ENCODE measurements at places on chromosomes 5 and 9.

- H3K27ac ChIP-seq: peak overlapping the region; percentile 21
- peaks cover 11% of the 10 kb centered on the region for H3K27me3 ChIP-seq
- peaks cover 8% of the 10 kb centered on the region for H3K4me1 ChIP-seq
- H3K4me3 ChIP-seq: no peak overlapping the region
Observed at GRCh38 chr5:74478328-74478727, 162.2 kb downstream of the ENC1 start.

GRCh38 chr5:102760815-102761214 lies 5.7 kb downstream of the PAM start:
- H3K4me1 ChIP-seq: peaks cover 13% of the 10 kb centered on the region
- H3K4me3 ChIP-seq: no peak overlapping the region
- no peaks in the 10 kb centered on the region for H3K36me3 ChIP-seq
- DNase-seq: no peak

DNA sequence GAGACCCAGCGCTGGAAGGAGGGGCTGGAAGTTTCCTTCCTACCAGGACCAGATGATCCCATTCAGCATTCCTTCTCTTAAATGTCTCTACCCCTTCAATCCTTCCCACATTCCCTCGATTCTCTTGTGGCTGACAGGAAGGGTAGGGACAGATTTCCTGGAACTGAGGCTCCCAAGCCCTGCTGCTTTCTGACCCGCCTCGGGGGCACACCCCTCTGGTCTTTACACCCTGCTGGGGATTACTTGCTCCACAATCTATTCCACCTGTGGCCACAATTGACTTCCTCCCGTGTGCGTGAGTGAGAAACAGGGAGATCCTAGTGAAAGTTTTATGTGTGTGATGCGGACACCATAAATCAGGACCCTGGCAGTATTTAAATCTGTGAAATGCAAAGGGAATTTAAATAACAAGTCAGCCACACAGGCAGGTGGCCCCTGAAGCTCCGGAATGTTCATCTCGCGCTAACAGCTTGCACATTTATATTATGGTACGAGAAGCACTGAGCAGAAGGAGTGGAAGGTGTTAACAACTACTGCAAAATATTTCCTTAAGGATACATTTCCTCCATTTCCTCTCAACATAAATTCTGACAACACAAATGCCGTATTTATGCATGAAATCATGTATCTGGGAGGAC lies 237.5 kb downstream of the SLIT3 start:
- H3K4me1 ChIP-seq: no peaks in the 10 kb centered on the region
- DNase-seq: no peak
- peaks cover 4% of the 10 kb centered on the region for H3K27me3 ChIP-seq
- H3K36me3 ChIP-seq: no peaks in the 10 kb centered on the region
- H3K27ac ChIP-seq: no peak overlapping the region
- no peak overlapping the region for H3K4me3 ChIP-seq

DNA sequence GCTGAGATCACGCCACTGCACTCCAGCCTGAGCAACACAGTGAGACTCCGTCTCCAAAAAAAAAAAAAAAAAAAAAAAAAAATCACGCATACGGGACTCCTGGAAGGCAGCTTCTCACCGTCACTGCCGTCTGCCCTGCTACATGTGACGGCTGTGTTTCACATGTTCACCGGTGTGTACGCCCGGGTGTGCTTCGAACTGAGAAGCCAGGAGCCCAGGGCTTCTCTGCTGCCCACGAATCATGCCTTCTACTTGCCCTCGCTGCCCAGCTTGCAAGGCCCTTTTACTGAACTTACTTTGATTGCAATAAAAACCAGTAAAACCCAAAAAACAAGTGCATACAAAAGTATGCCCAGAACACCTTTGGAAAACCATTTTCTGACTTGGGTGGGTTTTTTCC lies 5.8 kb upstream of the NKD2 start:
- H3K27ac ChIP-seq: no peak overlapping the region
- H3K4me3 ChIP-seq: no peak overlapping the region
- no peak for DNase-seq
- H3K4me1 ChIP-seq: peaks cover 9% of the 10 kb centered on the region
- H3K36me3 ChIP-seq: no peaks in the 10 kb centered on the region

- H3K36me3 ChIP-seq: peaks cover 54% of the 10 kb centered on the region
- H3K27me3 ChIP-seq: no peaks in the 10 kb centered on the region
- no peaks in the 10 kb centered on the region for H3K4me1 ChIP-seq
- DNase-seq: no peak
- H3K4me3 ChIP-seq: no peak overlapping the region
Observed at GRCh38 chr5:43659075-43659474, 56.1 kb downstream of the NNT start.

- peaks cover 48% of the 10 kb centered on the region for H3K4me1 ChIP-seq
- H3K27ac ChIP-seq: no peak overlapping the region
- H3K27me3 ChIP-seq: no peaks in the 10 kb centered on the region
- DNase-seq: no peak
- H3K4me3 ChIP-seq: no peak overlapping the region
- H3K36me3 ChIP-seq: peaks cover 6% of the 10 kb centered on the region
Observed at GRCh38 chr5:95958310-95959014, 3.2 kb downstream of the ELL2 start.

- H3K36me3 ChIP-seq: no peaks in the 10 kb centered on the region
- no peak overlapping the region for H3K4me3 ChIP-seq
- H3K27ac ChIP-seq: no peak overlapping the region
- DNase-seq: no peak
Observed at GRCh38 chr9:121720311-121721057, 69.0 kb downstream of the DAB2IP start.

DNA sequence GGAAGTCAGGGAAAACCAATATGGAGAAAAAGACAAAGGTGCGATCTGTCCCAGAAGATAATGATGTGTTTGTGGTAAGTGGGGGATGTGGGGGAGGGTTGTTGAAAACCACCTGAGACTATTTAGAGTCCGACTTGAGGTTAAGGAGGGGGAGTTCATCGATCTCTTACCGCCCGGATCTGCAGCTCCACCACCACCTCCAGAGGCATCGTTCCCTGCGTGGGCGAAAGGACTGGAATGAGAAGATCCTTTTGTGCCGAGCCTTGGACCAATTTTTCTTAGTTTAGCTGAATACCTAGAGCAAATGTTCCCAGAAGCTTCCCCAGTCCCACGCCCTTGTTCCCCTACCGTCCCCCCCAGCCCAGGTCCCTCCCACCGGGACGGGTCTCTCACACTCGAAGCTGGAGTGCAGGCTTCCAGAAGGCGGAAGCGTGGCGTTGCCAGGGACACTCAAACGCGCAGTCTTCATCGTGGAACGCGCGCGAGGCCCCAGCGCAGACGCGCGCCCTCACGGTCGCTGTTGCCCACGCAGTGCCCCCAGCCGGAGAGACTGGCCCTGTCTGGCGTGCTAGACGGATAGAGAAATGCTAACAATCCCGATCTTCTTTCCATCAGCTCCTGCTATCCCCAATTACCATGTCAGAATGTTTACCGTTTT lies at the start of gene SPATA6L:
Gene SPATA6L, minus strand, starts transcription at position 439 of the 658 bp plus-strand sequence. Its CDS starts 230 bp downstream, at position 209.
- H3K4me3 ChIP-seq: peak within 1 kb of the TSS; percentile 78
- no peak for DNase-seq
- no peaks in the 10 kb centered on the region for H3K36me3 ChIP-seq
- peaks cover 6% of the 10 kb centered on the region for H3K27me3 ChIP-seq
